ENCODE measurements at places on chromosomes 3 and 15.

- no peak for DNase-seq
These were observed 967.1 kb upstream of the ROBO1 start for GRCh38 chr3:80734920-80735319.

DNA sequence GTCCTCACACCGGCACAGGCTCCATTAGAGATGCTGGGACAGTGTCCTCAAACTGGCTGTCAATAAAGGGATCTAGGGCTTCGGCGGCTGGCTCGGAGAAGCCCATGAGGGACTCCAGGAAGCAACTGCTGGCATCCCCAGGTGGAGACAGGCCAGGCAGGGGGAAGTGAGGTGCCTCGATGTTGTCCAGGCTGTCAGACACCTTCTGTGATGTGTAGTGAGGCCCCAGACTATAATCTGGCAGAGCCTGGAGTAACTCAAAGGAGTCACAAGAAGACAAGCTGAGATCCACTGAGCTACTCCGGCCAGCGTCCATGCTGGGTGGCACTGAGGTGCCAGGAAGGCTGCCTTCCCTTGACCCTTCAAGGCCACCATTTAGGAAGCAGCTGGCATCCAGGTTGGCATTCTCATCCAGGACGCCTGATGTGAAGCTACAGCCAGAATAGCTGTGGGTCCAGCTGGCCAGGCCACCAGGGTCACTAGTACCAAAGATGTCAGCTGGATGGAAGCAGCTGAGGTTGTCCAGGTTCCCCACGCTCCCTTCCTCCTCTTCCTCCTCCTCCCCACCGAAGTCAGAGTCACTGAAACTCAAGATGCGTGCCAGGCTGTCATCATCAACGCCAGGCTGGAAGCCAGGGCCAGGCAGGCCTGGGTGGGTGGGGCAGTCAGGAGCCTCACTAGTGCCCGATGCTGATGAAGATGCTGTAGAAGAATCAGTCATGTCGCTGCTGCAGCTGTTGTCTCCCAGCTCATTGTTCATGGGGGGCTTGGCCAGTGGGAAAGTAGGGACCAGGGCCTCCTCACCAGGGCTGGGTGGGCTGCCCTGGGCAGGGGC is 10.1 kb downstream of the CSRNP1 start:
- DNase-seq, result no peak

- DNase-seq, result no peak
These were observed 5.0 kb downstream of the VGLL4 start for GRCh38 chr3:11638495-11639358.

DNA sequence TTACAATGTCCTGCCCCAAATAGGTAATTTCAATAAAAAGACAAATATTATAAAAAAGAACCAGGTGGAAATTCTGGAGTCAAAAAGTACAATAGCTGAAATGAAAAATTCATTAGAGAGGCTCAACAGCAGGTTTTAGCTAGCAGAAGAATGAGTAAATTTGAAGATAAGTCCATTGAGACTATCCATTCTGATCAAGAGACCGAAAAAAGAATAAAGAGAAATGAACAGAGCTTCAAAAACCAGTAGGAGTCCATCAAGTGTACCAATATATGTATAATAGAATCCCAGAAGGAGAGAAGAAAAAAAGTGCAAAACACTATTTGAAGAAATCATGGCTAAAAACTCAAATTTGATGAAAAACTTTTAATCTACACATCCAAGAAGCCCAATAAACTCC is 60.5 kb upstream of the POMGNT2 start:
- no peak for DNase-seq

DNA sequence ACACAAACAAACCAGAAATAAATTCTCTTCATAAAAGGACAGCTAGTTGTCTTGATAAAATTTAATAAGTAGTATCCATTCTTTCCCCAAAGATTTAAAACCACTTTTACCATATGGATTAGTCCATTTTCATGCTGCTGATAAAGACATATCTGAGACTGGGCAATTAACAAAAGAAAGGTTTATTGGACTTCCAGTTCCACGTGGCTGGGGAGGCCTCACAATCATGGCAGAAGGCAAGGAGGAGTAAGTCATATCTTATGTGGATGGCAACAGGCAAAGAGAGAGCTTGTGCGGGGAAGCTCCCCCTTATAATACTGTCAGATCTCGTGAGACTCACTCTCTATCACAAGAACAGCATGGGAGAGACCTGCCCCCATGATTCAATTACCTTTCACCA is 38.7 kb downstream of the C2CD4B start:
- no peak for DNase-seq

DNA sequence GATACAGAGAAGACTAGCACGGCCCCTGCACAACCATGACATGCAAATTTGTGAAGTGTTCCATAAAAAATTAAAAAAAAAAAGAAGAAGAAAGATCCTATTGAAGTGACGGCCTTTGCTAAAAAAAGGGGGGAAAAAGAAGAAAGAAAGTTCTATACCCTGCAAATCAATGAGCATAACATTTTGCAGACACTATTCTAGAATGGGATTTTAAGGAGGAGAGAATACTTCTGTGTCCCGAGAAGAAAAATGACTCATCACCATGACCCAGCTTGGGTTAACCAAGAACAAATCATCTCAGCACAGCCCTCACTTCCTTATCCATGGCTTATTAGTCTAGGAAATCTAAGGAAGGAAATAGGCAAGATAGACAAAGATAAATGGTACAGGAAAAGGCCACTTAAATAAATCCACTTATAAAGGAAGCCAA is 7.4 kb upstream of the SH3BP5 start:
- no peak for DNase-seq

DNA sequence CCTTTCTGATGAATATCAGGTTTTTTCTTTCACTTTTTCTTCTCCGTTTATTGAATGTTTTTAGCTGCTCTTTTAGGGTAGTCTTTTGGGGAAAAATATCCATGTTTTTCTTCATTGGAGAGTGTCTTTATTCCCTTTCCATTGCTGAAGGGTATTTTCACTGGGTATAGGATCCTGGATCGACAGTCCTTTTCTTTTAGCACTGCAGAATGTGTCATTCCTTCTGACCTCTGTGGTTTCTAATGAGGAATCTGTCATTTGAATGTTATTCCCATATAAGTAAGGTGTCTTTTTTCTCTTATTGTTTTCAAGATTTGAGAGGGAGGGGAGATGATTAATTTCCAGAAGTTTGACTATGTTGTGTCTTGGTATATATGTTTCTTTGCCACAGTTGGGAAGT is 96.8 kb downstream of the BBX start:
- DNase-seq, result no peak

GRCh38 chr3:50164984-50165909 is 10.1 kb downstream of the SEMA3F start:
- no peak for DNase-seq

DNA sequence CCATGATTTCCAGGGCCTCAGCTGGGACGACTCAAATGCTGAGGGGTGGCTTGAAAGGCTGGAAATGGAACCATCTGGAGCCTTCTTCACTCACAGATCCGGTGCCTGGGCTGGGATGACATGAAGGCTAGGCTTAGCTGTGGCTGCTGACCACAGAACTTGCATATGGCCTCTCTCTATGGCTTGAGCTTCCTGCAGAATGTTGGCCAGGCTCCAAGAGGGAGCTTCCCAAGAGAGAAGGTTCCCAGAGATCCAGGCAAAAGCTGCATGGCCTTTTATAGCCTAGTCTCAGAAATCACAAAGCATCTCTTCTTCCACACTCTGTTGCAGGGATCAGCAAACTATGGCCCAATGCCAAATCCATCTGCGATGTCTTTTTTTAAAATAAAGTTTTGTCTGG is 44.8 kb downstream of the GATM start:
- no peak for DNase-seq

GRCh38 chr3:10361375-10361774 is 40.5 kb upstream of the SEC13 start:
- peak; percentile 12 for DNase-seq

DNA sequence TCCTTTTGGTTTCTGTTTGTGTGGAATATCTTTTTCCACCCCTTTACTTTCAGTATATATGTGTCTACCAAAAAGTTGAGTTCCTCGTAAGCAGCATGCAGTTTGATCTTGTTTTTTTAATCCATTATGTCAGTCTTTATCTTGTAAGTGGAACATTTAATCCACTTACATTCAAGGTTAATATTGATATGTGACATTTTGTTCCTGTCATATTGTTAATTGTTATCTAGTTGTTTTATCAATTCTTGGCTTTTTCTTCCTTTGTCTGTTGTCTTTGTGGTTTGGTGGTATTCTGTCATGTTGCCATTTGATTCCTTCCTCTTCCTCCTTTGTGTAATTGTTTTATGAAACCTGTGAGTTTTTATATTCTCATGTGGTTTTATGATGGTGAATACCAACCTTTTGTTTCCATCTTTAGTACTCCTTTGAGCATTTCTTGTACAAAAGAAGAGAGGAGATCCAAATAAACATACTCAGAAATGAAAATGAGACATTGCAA is 43.4 kb upstream of the XCR1 start:
- no peak for DNase-seq

DNA sequence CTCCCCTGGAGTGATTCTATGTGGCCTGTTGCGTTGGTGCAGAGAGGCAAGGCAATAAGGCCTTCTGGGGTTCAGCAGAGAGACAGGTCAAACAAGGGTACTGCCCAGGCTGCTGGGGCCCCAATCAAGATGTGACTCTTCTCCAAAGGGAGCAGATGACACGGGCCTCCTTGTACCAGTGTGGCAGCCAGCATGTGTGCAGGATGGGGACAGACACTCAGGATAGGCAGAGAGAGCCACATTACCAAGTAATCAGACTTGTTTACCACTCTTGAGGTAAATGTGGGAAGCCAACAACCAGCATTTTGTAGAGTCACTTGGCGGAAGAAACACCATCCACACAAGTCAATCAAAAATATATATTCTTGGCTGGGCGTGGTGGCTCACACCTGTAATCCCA is 95.3 kb upstream of the DLG1 start:
- DNase-seq, result no peak

GRCh38 chr3:194596906-194597305 is 36.3 kb downstream of the TMEM44 start:
- no peak for DNase-seq

DNA sequence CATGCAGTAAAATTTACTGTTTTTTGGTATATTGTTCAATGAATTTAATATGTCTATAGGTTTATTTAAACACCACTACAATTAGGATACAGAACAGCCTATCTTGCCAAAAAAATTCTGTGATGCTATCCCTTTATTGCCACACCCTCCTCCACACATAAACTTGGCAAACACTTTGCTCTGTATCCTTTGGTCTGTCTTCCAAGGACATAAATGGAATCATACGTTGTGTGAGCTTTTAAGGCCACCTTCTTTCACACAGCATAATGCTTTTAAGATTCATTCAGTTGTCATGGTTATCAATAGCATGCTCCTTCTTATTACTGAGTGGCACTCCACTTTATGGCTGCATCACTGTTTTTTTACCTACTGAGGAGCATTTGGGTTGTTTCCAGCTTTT is 71.5 kb downstream of the CERS3 start:
- DNase-seq, result no peak

GRCh38 chr3:155392138-155392537 is 98.7 kb upstream of the STRIT1 start:
- no peak for DNase-seq

DNA sequence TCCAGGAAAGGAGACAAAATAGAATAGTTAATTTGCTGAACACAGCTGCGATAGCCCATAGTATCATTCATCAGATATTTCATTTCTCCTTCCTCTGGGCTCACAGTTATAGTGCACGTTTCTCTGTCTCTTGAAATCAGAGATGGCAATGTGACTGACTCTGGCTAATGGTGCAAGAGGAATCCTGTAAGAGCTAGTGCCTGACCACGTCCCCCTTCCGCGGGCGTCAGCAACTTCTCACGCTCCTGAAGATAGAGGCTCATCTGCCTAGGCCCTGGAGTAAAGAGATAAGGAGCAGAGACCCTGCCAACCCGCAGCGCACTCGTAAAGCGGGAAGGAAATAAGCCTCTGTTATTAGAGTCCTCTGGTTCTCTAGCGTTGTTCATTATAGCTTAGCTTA is 391.8 kb downstream of the VPS13C start:
- DNase-seq, result no peak

DNA sequence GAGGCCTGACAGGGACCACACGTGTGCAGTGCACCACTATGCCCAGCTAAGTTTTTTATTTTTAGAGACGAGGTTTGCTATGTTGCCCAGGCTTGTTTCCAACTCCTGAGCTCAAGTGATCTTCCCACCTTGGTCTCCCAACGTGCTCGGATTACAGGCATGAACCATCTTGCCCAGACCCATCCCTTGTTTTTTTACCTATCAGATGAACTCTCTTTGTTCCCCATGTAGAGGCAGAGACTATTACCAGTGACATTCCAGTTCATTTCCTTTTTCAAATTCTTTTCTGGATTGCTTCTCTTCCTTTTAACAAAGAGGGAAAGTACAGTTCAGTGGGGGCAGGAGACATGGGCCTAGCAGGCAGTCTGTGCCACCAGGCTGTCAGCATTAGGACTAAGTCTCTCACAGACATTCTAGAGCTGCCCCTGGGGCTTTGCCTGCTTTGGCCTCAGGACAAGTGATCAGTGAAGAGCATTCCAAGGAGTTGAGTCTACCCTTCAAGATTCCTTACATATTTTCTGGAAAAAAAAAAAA is 103.5 kb upstream of the SLC7A14 start:
- DNase-seq, result no peak

DNA sequence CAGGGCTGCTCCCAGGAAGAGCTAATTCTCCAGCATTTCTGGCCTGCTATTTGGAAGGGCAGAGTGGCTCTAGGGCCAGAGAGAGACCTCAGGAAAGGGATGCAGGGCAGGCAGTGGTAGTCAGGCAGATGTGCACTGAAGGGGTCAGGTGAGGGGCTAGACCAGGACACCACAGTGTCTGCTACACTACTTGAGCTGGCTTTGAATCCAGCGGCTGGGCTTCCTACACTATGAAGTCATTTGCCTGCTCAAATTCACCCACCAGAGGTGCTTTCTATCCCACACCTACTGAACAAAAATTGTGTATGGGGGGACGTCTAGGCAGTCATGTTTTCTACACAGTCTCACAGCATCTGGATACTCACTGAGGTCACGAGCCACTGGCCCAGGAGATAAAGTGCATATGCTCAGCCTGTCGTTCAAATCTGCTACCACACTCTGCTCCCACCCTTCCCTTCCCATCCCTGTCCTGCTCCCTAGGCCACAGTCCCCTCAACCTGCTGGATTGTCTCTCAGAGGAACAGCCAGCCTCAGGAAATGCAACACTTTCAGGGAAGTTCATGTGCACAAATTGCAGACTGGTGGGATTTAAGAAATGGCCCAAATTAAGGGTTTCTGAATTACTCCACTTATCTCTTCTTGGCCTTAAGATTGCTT is 49.9 kb upstream of the SLC6A11 start:
- DNase-seq, result no peak

DNA sequence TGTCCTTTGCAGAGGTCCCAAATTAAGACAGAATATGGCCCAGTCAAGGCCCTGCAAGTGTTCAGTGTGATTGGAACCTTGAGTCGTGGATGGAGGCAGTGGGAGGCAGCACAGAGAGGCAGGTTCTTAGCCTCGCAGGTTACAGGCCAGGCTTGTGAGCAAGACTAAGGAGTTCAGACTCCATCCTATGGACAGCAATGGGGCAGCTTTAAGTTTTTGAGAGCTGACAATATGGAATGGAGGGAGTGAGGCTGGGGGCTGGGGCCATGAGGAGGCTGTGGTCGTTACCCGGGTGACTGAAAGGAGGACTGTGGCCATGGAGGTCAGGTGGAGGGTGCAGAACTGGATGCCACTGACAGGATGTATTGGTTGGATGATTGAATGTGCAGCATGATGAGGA is 74.1 kb upstream of the PRR23C start:
- no peak for DNase-seq

GRCh38 chr3:52452570-52453221 is 1.1 kb downstream of the TNNC1 start:
- no peak for DNase-seq

- DNase-seq, result no peak
These were observed 21.5 kb upstream of the MYO1E start for GRCh38 chr15:59394166-59394661.

- no peak for DNase-seq
These were observed 47.8 kb downstream of the IQGAP1 start for GRCh38 chr15:90435652-90436337.

Data from NCI-H1436 treated with DMSO at 0.1 percent for 48 hours (cell line).